Fibroblast of the aortic adventitia (primary cell): ENCODE measurements at places on chromosomes 7 and 10. TPM values are rescaled to one million over a fixed set of nuclear protein-coding genes. Genes with fewer than 3 reads are reported as not detected.

DNA sequence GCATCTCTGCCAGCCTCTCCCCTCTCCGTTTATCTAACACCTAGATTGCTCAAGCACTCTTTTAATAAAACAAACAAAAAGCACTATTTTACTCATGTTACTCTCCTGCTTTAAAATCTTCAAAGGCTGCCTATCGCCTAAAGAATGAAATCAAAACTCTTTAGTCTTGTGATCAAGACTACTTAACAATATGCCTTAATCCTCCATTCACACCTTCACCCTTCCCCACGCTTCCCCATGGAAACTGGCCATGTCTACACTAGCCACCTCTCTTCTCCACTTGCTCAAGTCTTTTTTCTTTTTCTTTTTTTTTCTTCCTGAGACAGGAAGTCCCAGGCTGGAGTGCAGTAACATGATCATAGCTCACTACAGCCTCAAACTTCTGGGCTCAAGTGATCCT lies 47.8 kb upstream of the TMEM213 start:
- no peak for DNase-seq

GRCh38 chr10:443459-443858 lies 246.0 kb downstream of the DIP2C start:
- no peak for DNase-seq

DNA sequence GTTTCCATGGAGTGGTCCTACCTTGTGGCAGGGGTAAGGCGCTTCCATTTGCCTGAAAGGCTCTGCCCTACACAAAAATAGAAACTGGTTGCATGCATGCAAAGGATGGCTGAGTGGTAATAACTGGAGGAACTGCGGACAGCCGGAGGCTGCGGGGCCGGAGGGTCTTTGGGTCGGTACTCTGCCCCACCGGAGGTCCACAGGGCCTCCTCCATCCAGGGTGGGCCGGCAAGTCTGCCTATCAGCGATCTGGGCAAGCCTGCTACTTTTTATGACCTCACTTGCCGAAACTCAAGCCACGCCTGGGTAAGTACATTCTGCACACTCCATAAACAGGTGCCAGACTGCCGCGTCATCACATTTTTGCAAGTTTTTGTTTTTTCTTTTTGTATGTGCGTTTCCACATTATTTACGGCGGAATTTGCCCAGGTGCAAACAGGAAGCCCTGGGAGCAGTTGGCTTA lies 30.0 kb downstream of the TACC2 start:
- DNase-seq = no peak

DNA sequence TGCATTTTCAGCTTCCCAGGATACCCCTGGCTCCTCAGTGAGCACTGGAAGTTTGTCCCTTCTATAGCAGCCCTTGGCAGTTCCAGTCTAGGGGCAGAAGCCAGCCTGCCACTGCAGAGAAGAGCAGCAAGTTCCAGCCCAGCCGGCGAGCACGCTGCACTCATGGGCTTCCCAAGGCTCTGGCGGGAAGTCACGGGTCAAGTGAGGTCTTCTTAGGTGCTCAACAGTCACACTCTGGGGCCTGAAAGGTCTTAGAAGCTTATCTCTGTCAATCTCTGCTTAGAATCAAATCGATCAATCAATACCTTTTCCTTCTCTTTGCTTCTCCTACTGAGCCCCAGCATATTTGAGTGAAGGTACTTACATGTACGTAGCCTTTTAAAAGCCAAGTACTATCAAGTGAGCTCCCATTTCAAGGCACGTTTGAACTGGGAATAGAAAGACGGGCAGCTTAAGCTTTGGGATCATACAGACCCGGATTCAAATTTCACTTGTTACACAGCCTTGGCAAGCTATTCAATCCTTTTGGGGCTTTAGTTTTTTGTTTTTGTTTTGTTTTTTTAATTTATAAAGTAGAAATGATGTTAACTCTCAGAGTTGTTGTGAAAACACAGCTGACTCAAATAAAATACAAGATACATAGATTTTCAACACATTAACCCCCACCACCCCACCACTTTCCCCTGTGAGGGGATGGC lies 152.6 kb upstream of the KLF14 start:
- no peak for DNase-seq

GRCh38 chr10:21318540-21319167 lies 206.8 kb downstream of the SKIDA1 start:
- peak; percentile 41 for DNase-seq

DNA sequence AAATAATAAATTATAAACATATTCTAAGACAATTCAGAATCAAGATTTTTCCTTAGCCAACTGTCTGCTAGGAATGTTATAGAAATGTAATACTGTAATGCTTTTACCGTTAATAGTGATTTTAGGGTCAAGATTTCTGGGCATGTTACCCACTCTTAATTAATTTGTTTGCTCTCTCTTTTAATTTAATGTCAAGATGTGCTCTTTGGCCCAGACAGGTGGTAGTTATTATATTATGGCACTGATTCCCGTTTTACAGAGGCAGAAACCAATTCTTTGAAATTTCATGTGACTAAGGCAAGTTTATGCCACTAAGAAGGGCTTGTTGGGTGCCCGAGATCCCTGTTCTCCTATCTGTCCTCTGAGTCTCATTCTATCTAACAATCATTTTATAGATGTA lies 959 bp upstream of the FAM107B start:
- DNase-seq = no peak

GRCh38 chr7:31860925-31861324 lies 173.9 kb downstream of the PPP1R17 start:
- DNase-seq = no peak

GRCh38 chr10:75598998-75599397 lies 167.6 kb downstream of the LRMDA start:
- no peak for DNase-seq

GRCh38 chr7:107069457-107069856 lies 25.0 kb downstream of the PRKAR2B start:
- DNase-seq = no peak

The KMT2E gene
- 75.9 and 132 TPM in 2 replicates for total RNA-seq

The GFRA1 gene
- 0.18 and 0.49 TPM in 2 replicates for total RNA-seq

The TCF7L2 gene
- total RNA-seq = 8.8 and 14.8 TPM in 2 replicates

The TMEM176A gene
- not detected in 2 replicates for total RNA-seq

The CLDN4 gene
- total RNA-seq = 0.54 and 0.74 TPM in 2 replicates

The FZD8 gene
- 8.8 and 15.4 TPM in 2 replicates for total RNA-seq

The PLEKHS1 gene
- total RNA-seq = not detected in 2 replicates
